ENCODE measurements at places on chromosomes 2 and 18. TPM values are rescaled to one million over a fixed set of nuclear protein-coding genes. Genes with fewer than 3 reads are reported as not detected.

DNA sequence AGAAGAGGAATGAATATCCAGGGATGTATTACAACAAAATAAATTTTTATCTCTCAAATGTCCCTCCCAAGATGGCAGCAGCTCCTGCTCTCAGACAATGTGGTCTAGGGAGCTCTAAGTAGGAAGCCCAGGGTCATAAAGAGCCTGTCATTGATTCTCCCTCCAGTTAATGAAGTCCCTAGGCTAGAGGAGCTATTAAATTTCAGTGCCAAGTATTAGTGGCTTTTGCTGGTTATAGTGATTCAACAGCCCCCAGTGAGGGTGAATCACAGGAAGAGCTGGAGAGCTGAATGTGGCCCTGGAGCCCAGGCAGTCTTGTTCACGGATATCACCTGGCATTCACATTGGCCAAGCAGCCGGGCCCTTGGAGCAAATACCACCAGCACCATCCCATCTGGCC lies 109.8 kb upstream of the YPEL5 start:
- H3K36me3 ChIP-seq = no peaks in the 10 kb centered on the region
- DNase-seq = no peak
- H3K27me3 ChIP-seq = peaks cover 3% of the 10 kb centered on the region
- no peaks in the 10 kb centered on the region for H3K4me1 ChIP-seq

DNA sequence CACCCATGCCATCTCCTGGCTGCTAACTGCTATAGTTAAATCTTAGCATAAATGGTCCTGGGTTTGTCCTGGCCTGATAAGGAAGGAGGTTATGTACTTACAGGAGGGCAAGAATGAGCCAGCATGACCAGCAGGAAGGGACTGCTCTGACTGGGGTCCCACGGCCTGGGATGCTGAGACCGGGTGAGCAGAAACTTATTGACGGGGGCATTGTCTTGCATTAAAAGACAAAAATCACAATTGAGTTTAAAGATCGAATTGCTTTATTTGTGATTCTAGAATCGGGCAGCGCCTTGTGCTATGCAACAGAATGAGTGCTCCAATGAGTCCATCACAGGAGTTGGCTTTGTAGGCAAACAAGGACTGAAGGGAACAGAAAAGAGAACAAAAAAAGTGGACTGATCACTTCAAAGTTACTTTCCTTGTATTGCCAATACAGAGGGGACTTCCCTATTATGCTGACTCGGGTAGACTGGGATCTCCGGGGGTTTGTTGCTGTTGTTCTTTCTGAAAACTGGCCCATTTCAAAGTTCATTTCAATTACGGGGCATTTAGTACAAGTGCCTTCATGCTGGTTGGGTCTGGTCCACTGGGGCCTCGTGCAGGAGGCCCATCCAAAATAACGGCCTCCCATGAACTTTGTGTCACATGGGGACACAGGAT lies 87.1 kb upstream of the SLC66A3 start:
- H3K27ac ChIP-seq = no peak overlapping the region
- peaks cover 9% of the 10 kb centered on the region for H3K27me3 ChIP-seq
- H3K4me3 ChIP-seq = no peak overlapping the region
- peaks cover 20% of the 10 kb centered on the region for H3K4me1 ChIP-seq
- no peaks in the 10 kb centered on the region for H3K36me3 ChIP-seq

- no peaks in the 10 kb centered on the region for H3K27me3 ChIP-seq
- H3K4me1 ChIP-seq = peaks cover 14% of the 10 kb centered on the region
- H3K27ac ChIP-seq = no peak overlapping the region
- peaks cover 22% of the 10 kb centered on the region for H3K36me3 ChIP-seq
Measured at GRCh38 chr2:207600231-207600630, 25.0 kb downstream of the METTL21A start.

GPR39 gene
- total RNA-seq = not detected

HADHB gene
- 78.9 TPM for total RNA-seq

DNA sequence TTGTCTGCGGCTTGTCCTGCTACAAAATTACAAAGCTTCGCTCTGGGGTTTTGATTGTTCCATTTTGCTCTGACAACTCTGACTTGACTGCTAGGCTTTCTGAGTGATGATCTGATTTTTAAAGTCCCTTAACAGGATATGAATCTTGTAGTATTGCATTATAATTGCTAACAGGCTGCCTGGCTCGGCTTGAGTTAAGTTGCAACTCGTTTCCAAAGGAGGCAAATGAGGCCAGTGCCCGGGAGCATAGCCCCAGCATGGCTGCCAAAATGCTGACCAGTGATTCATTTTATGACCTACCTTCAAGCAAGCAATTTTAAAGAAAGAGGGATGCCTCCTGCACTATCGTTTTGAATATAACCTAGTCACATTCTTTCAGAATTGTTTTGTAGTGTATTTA lies 135.4 kb downstream of the COL6A3 start:
- no peak for DNase-seq
- no peak overlapping the region for H3K27ac ChIP-seq
- no peak overlapping the region for H3K4me3 ChIP-seq
- peaks cover 8% of the 10 kb centered on the region for H3K27me3 ChIP-seq
- no peaks in the 10 kb centered on the region for H3K4me1 ChIP-seq

EFHD1 gene
- total RNA-seq = 0.13 TPM

GRCh38 chr2:86338778-86339295 lies 1.4 kb upstream of the REEP1 start:
- peaks cover 10% of the 10 kb centered on the region for H3K4me1 ChIP-seq
- no peak overlapping the region for H3K4me3 ChIP-seq
- peaks cover 68% of the 10 kb centered on the region for H3K27me3 ChIP-seq
- DNase-seq = no peak
- H3K27ac ChIP-seq = no peak overlapping the region

KIF1A gene
- total RNA-seq = 0.66 TPM

- H3K4me1 ChIP-seq = no peaks in the 10 kb centered on the region
- no peak for DNase-seq
- H3K36me3 ChIP-seq = no peaks in the 10 kb centered on the region
- no peaks in the 10 kb centered on the region for H3K27me3 ChIP-seq
Measured at GRCh38 chr2:52311862-52312261, 1279.9 kb upstream of the NRXN1 start.

GRCh38 chr18:77167251-77167650 lies 34.7 kb upstream of the MBP start:
- H3K4me3 ChIP-seq = no peak overlapping the region
- H3K27ac ChIP-seq = no peak overlapping the region
- H3K36me3 ChIP-seq = no peaks in the 10 kb centered on the region
- DNase-seq = no peak
- peaks cover 2% of the 10 kb centered on the region for H3K27me3 ChIP-seq

IL37 gene
- total RNA-seq = not detected

DNA sequence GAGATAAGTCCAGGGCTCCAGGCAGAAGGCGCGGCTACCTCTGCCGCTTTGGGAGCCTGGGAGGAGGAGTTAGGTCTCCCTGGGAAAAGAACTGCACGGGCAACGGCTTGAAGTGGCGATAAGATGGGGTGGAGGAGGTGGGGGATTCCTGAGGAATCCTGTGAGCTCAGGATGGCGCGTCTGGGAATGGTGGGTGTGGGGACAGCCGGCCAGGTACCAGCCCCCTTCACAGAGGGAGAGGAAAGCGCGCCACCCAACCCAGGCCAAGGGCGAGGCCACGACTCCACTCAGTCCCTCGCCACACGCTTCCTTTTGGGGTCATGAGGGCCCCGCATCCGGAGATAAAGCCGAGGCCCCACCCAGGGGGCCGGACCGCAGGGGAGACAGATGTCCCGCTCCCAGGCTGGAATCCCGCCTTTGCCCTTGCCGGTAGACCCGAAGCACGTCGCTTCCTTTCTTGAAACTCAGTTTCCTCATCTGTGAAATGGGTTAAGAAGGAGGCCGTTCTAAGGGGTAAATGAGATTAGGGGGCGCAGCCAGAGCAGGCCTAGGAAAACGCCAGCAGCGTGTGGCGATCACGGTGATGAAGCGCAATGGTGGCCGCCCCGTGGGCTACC lies 1.7 kb upstream of the CTDSP1 start:
- DNase-seq = peak; percentile 68
- H3K27ac ChIP-seq = peak overlapping the region; percentile 98
- peaks cover 5% of the 10 kb centered on the region for H3K36me3 ChIP-seq
- H3K27me3 ChIP-seq = peaks cover 3% of the 10 kb centered on the region

GRCh38 chr2:17540093-17540812 lies at the start of gene VSNL1:
Gene VSNL1 (plus strand): TSS chr2:17540696. CDS start chr2:17592075, 51,379 bp downstream.
- H3K36me3 ChIP-seq = peaks cover 2% of the 10 kb centered on the region
- peaks cover 5% of the 10 kb centered on the region for H3K4me1 ChIP-seq
- DNase-seq = no peak
- no peak within 1 kb of the TSS for H3K4me3 ChIP-seq

- no peaks in the 10 kb centered on the region for H3K27me3 ChIP-seq
- H3K4me1 ChIP-seq = no peaks in the 10 kb centered on the region
- DNase-seq = no peak
- H3K36me3 ChIP-seq = no peaks in the 10 kb centered on the region
Measured at GRCh38 chr2:150279686-150280085, 207.8 kb downstream of the RND3 start.

- no peak overlapping the region for H3K27ac ChIP-seq
- H3K36me3 ChIP-seq = no peaks in the 10 kb centered on the region
- no peak overlapping the region for H3K4me3 ChIP-seq
- H3K27me3 ChIP-seq = no peaks in the 10 kb centered on the region
- no peaks in the 10 kb centered on the region for H3K4me1 ChIP-seq
- DNase-seq = no peak
Measured at GRCh38 chr2:158569284-158569683, 112.5 kb downstream of the PKP4 start.

GRCh38 chr2:172783165-172783898 lies 47.7 kb downstream of the RAPGEF4 start:
- no peaks in the 10 kb centered on the region for H3K36me3 ChIP-seq
- no peak overlapping the region for H3K4me3 ChIP-seq
- H3K4me1 ChIP-seq = no peaks in the 10 kb centered on the region
- DNase-seq = no peak
- H3K27me3 ChIP-seq = peaks cover 12% of the 10 kb centered on the region

DNA sequence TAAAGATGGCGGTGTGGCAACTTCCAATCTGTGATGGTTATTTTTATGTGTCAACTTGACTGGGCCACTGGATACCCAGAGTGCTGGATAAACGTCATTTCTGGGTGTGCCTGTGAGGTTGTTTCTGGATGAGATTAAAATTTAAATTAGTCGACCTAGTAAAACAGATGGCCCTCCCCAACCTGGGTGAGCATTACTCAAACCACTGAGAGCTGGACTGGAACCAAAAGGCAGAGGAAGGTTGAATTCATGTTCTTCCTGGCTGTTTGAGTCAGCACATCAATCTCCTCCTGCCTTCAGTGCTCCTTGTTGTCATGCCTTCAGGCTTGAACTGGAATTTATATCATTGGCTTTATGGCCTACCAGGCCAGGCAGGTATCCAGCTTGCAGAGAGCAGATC lies 190.8 kb upstream of the RGPD4 start:
- DNase-seq = no peak
- no peaks in the 10 kb centered on the region for H3K27me3 ChIP-seq
- H3K36me3 ChIP-seq = no peaks in the 10 kb centered on the region
- no peaks in the 10 kb centered on the region for H3K4me1 ChIP-seq
- no peak overlapping the region for H3K4me3 ChIP-seq
- H3K27ac ChIP-seq = no peak overlapping the region

GRCh38 chr2:53994818-53995808 lies 24.3 kb upstream of the PSME4 start:
- peaks cover 5% of the 10 kb centered on the region for H3K36me3 ChIP-seq
- H3K4me3 ChIP-seq = peak overlapping the region; percentile 43
- DNase-seq = no peak
- no peaks in the 10 kb centered on the region for H3K27me3 ChIP-seq
- H3K4me1 ChIP-seq = peaks cover 18% of the 10 kb centered on the region

DNA sequence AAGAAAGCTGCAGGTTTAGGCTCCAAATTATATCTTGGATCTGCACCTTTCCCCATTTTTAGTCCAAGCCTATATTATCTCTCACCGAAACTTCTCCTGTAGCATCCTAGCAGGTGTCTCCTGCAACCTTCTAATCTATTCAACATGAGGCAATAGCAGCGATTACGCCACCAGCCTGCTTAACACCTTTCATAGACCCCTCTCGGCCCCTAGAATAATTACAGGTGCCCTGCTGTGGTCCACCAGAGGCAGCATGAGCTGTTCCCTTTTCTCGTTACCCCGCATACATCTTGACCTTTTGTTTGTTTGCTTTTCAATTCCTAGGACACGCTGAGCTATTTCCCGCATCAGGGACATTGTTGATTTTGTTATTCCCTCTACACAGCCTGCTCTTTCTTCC lies 361.9 kb downstream of the CYRIA start:
- H3K27me3 ChIP-seq = peaks cover 13% of the 10 kb centered on the region
- no peak for DNase-seq
- H3K4me1 ChIP-seq = peaks cover 12% of the 10 kb centered on the region
- no peaks in the 10 kb centered on the region for H3K36me3 ChIP-seq
- no peak overlapping the region for H3K4me3 ChIP-seq
- H3K27ac ChIP-seq = no peak overlapping the region

MAPK4 gene
- not detected for total RNA-seq

DNA sequence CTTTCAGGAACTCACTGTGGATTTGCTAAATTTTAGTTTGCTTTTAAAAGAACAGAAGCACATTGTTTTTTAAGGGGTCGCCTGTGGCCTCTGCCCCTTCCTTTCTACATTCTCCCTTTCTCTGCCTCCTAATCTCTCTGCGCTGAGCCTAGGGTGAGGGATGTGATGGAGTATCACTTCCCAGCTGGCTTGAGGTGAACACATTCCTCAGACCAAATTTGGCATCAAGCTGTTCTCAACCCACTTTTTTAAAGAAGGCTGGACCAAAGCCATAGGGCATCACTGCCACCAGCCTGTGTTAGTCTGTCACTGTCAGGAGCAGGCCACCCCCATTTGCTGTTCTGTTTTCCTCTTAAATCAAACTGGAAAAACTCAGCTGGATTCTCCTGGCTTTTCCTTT lies 27.4 kb downstream of the EIF4E2 start:
- peaks cover 31% of the 10 kb centered on the region for H3K36me3 ChIP-seq
- no peak overlapping the region for H3K4me3 ChIP-seq
- peaks cover 14% of the 10 kb centered on the region for H3K4me1 ChIP-seq
- no peaks in the 10 kb centered on the region for H3K27me3 ChIP-seq

AMER3 gene
- total RNA-seq = not detected

GRCh38 chr2:187878112-187878511 lies 323.9 kb upstream of the TFPI start:
- H3K36me3 ChIP-seq = no peaks in the 10 kb centered on the region
- H3K27me3 ChIP-seq = no peaks in the 10 kb centered on the region
- no peak overlapping the region for H3K27ac ChIP-seq
- no peak overlapping the region for H3K4me3 ChIP-seq

- no peak for DNase-seq
- H3K27ac ChIP-seq = no peak overlapping the region
- peaks cover 19% of the 10 kb centered on the region for H3K27me3 ChIP-seq
- H3K36me3 ChIP-seq = peaks cover 5% of the 10 kb centered on the region
- peaks cover 39% of the 10 kb centered on the region for H3K4me1 ChIP-seq
- no peak overlapping the region for H3K4me3 ChIP-seq
Measured at GRCh38 chr2:237873421-237873831, 14.0 kb downstream of the RAMP1 start.

IL36RN gene
- not detected for total RNA-seq

- H3K27me3 ChIP-seq = peaks cover 57% of the 10 kb centered on the region
- DNase-seq = no peak
- H3K27ac ChIP-seq = no peak overlapping the region
- no peaks in the 10 kb centered on the region for H3K4me1 ChIP-seq
- no peak overlapping the region for H3K4me3 ChIP-seq
Measured at GRCh38 chr2:20223407-20224163, 1.3 kb downstream of the SDC1 start.

CYTIP gene
- total RNA-seq = 302 TPM
